ENCODE measurements at places on chromosomes 6 and 20.

- no peak for DNase-seq
Measured at GRCh38 chr20:31869942-31870725, at the start of the genes DUSP15 and TTLL9. Gene DUSP15, minus strand, starts transcription at chr20:31870527. Its CDS starts 190 bp downstream, at chr20:31870337. Gene TTLL9, plus strand, starts transcription at chr20:31870634. Its CDS starts 493 bp downstream, at chr20:31871127.

DNA sequence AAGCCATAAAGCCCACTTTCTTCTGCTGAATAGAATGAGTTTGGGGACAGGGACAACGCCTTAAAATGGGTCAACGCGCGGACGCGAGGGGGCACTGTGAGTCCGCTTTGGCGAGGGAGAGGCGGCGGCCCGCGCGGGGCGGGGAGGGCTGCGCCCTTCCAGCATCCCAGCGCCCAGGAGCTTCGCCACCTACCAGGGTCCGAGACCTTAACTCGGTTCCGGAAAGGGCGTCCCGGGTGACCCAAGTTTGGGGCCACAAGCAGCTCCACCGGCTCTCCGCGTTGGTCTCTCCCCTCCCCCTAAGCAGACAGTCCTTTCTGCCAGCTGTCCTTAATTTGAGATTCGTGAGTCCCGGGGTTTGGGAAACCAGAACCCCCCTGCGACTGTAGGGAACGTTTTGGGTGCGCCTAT, 1.8 kb upstream of the SAMD5 start:
- DNase-seq = no peak

DNA sequence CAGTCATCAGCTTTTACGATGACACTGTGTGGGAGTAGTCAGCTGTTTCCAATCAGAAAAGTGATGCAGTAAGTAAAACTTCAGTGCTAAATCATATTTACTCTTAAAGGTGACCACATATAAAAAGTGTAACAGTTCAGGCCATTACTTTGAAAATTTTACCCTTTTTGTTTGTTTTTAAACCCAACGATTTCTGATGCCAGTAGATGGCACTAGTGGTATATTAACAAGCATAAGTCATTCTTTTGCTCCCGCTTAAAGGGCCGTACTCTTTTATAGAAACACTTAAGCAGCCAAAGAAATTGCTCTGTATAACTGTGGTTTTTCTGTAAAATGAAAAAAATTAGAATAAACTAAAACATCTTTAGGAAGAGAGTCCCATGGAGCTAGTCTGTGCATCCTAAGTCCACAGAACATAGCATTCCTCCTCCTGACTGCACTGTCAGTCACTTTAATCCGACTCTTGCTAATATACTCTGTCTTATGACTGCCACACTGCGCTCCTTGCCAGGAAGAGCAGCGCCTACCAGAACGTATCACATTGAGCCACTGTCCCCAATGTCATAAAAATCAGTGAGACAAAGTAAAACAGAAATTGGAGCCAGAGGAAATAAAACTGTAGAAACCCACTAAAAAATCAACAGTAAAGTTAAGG, 25.0 kb downstream of the HEBP2 start:
- no peak for DNase-seq

DNA sequence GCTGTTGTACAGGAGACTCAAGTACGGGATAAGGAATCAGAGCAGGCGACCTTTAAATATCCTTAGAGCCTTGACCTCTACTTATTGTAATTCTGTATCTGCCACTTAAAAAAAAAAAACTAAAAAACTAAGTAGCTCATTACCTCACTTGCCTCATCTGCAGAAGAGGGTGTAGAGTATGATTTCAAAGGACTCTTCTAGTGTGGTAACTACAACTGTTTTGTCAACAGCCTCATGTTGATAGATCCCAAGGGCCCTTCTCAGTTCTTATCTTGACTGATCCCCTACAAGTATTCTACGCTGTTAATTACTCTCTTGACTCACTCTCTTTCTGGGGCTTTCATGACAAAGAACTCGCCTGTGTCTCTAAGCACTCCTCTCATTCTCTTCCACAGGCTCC, 16.7 kb upstream of the PDYN start:
- DNase-seq = no peak

- no peak for DNase-seq
Measured at GRCh38 chr20:15059438-15059837, 722.0 kb upstream of the FLRT3 start.

GRCh38 chr6:5028301-5028700, 24.5 kb upstream of the RPP40 start:
- no peak for DNase-seq

GRCh38 chr6:20686142-20686541, 151.9 kb downstream of the CDKAL1 start:
- DNase-seq = no peak

DNA sequence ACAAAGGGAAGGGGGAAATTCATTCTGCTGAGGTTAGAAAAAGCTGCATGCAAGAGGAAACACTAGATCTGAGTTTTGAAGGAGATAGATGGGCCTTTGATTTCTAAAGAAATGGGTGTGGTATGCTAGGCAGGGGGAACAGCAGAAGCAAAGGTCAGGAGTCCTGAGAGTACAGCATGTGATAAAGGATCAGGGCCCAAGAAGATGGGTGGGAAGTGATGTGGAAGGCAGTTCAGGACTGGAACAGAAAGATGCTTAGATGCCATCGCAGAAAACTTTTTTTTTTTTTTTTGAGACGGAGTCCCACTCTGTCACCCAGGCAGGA, 126.2 kb downstream of the ALDH8A1 start:
- no peak for DNase-seq

- no peak for DNase-seq
Measured at GRCh38 chr20:15252304-15252703, 914.9 kb upstream of the FLRT3 start.

DNA sequence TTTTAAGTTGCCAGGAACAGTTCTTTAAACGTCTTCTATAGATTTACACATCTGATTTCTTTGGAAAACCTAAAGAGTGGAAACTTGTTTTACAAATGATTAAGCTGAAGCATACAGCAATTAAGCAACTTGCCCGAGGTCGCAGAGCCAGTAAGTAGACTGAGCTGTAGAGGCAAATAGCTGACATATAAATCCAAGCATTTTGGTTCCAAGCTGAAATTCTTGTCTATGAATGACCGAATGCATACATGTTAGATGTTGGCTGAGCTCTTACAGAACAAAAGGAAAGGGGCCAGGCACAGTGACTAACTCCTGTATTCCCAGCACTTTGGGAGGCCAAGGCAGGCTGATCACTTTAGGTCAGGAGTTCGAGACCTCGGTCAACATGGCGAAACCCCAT, 101.8 kb upstream of the SGK1 start:
- no peak for DNase-seq

GRCh38 chr6:70073637-70074036, 207.3 kb downstream of the COL19A1 start:
- DNase-seq = no peak

DNA sequence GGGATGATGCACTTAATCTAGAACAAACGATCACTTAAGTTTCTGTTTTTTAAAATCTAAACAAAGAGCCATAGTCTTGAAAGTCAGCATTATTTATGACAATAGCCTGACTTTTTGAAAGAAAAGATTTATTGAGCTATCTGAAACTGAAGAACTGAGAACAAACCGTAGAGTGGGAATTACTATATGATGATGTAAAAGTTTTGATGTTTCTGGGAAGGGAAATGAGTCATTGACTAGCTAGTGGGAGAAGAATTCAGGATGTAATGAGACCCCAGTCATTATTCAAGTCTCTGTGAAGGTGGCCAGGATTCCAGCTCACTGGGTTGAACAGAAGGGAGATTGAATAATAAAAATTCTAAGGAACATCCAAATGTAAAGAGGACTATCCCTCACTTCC, 83.4 kb upstream of the FABP7 start:
- DNase-seq = no peak

GRCh38 chr6:63997221-63997620, 361.6 kb downstream of the PHF3 start:
- DNase-seq = no peak

DNA sequence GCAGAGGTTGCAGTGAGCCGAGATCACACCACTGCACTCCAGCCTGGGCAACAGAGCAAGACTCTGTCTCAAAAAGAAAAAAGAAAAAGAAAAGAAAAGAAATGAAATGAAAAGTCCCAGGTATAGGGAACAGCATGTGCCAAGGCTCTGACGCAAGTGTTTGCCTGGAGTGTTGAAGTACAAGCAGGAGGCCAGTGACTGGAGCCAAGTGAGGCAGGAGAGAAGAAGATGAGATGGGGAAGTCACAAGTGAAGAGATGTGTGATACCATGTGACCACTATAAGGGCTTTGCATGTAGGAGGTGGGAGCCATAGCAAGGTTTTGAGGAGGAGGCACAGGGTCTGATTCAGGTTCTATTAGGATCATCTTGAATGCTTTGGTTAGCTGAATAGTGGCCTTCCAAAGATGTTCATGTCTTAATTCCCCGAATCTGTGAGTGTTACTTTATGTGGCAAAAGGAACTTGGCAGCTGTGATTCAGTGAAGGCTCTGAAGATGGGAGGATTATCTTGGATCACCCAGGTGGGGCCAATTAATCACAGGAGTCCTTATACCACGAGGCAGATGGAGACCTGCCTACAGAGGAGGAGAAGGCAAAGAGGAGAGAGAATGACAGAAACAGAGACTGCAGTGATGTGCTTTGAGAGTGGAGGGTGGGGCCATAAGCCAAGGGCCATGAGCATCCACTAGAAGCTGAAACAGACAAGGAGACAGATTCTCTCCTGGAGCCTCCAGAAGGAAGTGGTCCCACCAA, 91.1 kb upstream of the PTPN1 start:
- DNase-seq = no peak

- no peak for DNase-seq
Measured at GRCh38 chr20:15703171-15703911, 869.9 kb downstream of the KIF16B start.

DNA sequence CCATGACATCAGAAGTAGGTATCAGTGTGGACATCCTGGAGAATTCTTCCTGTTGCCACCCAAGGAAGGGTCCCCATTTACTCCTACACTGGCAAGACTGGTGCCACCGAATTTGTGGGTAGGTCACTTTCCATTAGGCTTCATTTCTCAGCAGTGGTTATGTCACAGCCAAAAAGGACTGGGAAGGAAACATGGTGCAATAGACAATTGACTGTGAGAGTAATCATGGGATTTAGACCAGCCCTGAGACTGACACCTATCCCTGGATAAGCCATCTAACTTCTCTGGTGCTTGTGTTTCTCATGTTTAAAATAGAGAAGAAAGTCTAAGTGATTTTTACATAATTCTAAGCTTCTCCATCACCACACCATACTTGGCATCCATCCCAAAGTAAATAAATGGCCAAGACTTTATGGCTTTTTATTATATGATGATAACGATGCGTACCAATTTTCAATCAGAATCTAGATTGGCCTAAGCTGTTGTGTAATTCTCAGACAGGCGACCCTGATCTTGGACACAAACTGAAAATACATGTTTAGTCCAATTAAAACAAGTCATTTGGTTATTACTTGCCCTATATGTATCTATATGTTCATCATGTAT, 10.2 kb downstream of the SMPDL3A start:
- DNase-seq = no peak

DNA sequence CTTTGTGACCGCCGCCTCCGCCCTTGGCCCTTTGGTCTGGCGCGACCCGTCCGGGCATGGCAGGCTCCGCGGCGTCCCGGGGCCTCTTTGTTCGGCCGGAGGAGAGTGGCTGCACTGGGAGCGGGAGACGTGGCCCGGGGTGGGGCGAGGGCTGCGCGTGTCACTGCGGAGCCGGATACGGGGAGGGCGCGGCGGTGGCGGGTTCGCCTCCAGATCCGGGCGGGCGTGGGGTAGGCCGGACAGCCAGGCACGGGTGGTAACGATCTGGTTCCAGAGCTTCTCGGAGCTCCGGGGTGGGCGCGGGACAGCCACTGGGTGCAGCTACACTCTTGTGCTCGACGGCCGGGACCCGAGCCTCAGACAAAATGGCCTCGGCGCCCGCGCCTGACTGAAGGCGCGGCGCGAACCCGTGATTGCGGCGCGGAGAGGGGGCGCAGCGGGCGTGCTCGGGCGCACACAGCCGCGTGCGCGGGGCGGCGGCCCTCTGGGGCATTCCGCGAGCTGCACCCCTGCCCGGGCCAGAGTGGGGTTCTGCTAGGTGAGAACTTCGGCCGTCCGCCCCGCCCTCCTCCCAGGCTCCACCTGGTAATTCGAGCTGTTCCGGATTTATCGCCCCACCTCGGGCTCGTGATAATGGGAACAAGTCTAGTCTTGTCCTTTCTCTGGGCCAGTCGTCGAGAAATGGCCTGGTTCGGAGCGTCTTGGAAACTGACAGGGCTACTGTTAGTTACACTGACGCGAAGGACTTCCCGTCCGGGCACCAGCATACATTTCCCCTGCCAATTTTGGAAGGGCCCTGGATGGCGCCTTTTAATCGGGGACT, 1.0 kb downstream of the LOC128125822 start:
- DNase-seq = no peak

DNA sequence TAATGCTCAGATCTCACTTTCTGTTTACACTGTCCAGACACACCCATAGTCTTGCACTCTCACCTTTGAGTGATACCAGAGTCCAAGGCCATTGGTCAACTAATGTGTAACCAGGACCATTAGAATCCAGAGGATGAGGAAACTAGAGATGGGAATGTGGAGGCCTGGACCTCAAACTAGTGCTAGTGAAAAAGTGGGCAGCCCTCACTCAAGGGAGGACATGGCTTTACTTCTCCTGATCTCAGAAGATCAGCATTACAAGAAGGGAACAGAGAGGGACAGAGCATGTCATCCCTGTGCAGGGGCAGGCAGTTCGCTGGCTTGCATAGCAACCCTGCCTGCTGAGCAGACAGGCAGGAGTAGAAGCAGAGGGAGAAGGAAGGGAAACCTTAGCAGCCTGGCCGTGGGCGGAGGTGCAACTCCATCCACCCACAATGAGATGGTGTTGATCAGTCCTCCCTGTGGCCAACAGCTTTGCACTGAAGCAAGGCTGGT, 22.6 kb upstream of the XRN2 start:
- DNase-seq = no peak

GRCh38 chr20:37032077-37032476, 63.7 kb downstream of the RBL1 start:
- no peak for DNase-seq

- no peak for DNase-seq
Measured at GRCh38 chr6:119152187-119152586, 73.7 kb upstream of the FAM184A start.

GRCh38 chr6:109050012-109050411, 44.6 kb downstream of the SESN1 start:
- DNase-seq = no peak

GRCh38 chr6:70838907-70839285, 118.0 kb downstream of the B3GAT2 start:
- DNase-seq = no peak

DNA sequence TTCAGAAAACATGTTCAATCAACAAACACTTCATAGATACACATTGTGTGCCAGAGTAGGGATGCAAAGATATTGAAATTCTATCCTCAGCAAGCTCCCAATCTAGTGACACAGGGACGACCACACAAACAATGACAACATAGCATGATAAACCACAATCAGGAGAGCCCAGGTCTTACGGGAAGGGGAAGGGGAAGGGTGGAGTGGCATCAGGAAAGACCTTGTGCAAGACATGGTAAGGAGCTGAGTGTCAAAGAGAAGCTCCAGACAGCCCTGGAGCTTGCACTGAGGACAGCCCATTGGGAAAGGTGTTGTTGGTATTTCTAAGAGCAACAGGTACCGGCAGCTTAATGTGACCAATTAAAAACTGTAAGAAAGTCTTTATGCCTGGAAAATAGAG, 103.6 kb downstream of the PDE7B start:
- no peak for DNase-seq

All from GF-D8 (cell line).